ENCODE measurements at places on chromosomes 11 and 22. TPM values are rescaled to one million over a fixed set of nuclear protein-coding genes. Genes with fewer than 3 reads are reported as not detected.

FGF3 gene
- not detected for total RNA-seq

GLB1L2 gene
- total RNA-seq = 0.93 TPM

ACR gene
- 0.80 TPM for total RNA-seq

TMEM191B gene
- not detected for total RNA-seq

SCGB1C1 gene
- total RNA-seq = not detected

LARGE1 gene
- 8.9 TPM for total RNA-seq

OR52N4 gene
- not detected for total RNA-seq

APOA1 gene
- total RNA-seq = not detected

MMP27 gene
- total RNA-seq = not detected

POTEH gene
- total RNA-seq = not detected

AHNAK gene
- total RNA-seq = 990 TPM

TUBGCP6 gene
- 28.7 TPM for total RNA-seq

FLRT1 gene
- total RNA-seq = not detected

TMA7B gene
- total RNA-seq = not detected

MS4A3 gene
- total RNA-seq = not detected

PVALB gene
- total RNA-seq = not detected
